NCI-H1930 (cell line): ENCODE measurements at places on chromosomes 7 and 10.

- no peak for DNase-seq
Measured at GRCh38 chr7:148422030-148422429, 168.5 kb upstream of the C7orf33 start.

DNA sequence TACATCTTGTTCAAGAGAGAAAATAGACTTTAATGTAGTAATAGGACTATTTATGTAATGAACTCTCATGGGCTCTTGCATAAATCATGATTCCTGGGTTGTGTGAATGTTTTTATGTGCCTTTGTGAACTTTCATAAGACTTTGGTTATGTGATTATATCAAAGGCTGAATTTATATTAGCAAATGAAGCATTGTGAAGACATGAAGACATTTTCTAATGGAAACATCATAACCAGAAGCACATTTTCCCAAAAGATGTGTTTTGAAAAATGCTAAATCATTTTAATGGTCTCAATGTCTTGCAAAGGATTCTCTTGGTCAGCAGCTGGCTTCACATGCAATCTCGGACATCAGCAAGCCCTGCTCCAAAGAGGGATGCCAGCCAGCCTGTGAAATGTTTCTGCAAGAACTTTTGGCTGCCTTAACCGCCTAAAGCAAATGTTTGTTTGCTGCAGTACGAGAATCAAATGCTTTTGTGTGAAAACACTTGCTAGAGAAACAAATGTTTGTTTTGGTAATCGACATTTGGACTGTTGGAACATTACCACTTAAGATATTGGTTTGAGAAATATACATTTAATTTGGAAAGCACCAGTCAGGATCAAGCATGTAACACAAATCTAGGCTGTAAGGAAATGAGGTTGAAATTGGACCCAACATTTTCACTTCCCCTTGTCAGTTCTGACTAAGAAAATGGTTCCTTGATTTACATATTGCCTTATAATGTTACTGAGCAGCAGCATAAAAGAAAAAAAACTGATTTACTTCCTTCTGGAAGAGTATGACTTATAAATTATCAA is 102.1 kb downstream of the RTKN2 start:
- DNase-seq, result no peak

GRCh38 chr7:31055471-31055870 is 3.4 kb downstream of the ADCYAP1R1 start:
- no peak for DNase-seq

- DNase-seq, result peak; percentile 46
Measured at GRCh38 chr10:92203919-92204623, 86.8 kb downstream of the CPEB3 start.

DNA sequence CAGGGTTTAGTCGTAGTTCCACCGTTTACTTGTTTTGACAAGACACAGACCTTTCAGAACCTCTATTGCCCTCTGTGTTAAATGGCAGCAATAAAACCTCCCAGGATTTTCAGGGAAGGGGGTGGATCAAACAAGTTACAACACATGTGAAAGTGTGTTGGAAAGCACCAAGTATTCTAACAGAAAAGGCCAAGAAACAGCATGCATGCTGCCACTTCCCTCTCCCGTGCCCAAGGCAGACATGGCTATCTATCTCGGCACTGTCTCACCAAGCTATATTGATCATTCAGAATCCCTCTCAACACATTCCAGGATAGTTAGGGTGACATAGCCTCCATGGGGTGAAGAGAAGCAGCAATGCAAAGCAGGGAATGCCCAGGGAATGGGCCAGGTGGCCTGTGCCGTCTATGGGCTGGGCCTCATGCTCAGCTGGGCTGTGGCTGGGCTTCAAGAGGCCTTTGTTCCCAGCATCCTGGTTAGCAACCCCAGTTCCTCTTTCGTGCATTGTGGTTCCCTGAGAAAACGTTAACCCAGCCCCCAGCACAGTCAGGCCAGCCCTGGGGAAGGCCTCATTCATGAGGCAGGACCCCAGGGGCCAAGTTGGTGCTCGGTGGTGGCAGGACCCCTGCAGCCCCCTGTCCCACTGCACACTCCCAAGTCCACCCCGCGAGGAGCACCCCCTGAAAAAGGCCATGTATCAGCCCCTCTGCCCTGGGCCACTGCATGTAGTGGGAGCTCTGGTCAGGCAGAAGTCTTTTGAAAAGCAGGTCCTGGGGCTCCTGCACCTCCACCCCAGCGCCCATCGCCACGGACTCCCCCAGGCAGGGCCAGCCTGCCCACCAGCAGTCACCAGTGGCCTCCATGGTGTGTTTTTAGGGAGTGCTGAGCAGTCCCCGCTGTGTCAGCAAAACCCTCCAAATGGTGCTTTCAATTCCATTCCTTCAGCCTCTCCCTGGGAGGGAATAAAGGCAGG is 25.5 kb downstream of the VSIR start:
- DNase-seq, result no peak

- DNase-seq, result no peak
Measured at GRCh38 chr10:110617425-110618229, 26.5 kb upstream of the RBM20 start.

DNA sequence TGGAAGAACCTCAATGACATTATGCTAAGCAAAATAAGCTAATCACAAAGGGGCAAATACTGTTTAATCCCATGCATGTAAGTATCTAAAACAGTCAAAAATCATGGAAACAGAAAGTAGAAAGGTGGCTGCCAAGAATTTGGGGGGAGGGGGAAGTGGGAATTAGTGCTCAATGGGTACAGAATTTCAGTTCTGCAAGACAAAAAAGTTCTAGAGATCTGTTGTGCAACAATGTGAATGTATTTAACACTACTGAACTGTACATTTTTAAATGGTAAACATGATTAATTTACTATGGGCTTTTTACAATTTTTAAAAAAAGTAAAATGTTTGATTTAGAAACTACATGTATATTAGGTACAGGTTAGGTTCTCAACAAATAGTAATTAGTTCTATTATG is 11.9 kb downstream of the EZH2 start:
- no peak for DNase-seq

- DNase-seq, result no peak
Measured at GRCh38 chr7:127755965-127756364, 104.0 kb downstream of the SND1 start.

DNA sequence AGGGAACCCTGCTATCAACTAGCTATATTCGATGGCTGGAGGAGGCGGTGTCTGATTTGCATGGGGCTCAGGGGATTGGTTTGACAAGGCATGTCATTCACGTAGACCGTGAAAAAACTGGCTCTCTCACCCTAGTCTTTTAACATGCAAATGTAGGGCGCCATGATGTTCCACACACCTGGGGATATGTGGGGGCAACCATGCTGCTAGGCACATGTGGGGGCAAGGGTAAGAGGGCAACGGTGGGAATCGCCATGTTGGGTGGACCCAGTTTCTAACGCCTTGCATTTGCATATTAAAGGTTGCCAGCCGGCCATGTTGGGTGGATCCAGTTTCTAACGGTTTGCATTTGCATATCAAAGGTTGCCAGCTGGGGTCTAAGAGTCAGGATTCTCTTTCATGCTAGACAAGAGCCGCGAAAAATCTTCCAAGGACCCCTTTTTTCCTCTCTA is 419.2 kb upstream of the NFE2L3 start:
- DNase-seq, result no peak

GRCh38 chr10:51821045-51821444 is 121.7 kb upstream of the CSTF2T start:
- DNase-seq, result no peak

DNA sequence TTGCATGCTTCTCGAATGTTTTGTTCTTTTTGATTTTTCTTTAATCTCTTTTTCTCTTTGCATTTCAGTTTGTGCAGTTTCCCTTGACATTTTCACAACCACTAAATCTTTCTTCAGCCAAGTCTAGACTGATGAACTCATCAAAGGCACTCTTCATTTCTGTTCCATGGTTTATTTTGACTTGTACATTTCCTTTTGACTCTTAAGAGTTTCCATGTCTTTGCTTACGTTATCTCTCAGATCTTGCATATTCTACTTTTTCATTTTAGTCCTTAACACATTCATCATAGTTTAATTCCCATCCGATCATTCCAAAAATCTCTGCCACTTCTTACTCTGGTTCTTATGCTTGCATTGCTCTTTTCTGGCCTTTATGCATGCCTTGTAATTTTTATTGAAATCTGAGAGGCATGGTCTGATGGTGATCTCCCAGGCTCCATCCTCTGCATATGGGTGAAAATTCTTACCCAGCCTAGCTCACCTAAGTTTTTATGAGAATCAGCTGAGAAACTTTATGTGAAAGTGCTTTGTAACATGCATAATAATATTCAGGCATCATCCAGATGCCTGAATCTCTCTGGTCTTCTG is 202.8 kb upstream of the IGFBP3 start:
- no peak for DNase-seq

GRCh38 chr7:47478017-47478344 is 103.9 kb downstream of the TNS3 start:
- DNase-seq, result no peak

GRCh38 chr10:21184216-21184615 is 287.1 kb upstream of the NEBL start:
- DNase-seq, result no peak

- no peak for DNase-seq
Measured at GRCh38 chr7:4612939-4613841, 68.9 kb upstream of the FOXK1 start.

DNA sequence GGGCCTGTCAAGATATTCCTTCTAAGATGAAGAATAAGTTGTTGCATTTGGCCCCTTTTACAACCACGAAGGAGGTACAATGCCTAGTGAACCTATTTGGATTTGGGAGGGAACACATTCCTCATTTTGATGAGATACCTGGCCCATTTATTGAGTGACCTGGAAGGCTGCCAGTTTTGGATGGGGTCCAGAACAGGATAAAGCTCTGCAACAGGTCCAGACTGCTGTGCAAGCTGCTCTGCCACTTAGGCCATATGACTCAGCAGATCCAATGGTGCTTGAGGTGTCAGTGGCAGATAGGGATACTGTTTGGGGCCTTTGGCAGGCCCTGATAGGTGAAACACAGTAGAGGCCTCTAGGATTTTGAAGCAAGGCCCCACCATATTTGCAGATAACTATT is 704.6 kb downstream of the CCSER2 start:
- DNase-seq, result no peak

GRCh38 chr7:142890874-142891485 is 5.4 kb upstream of the TRPV6 start:
- no peak for DNase-seq

- no peak for DNase-seq
Measured at GRCh38 chr7:130733931-130734814, at the start of gene KLF14. TSS of gene KLF14 (minus strand) at chr7:130734207. CDS start at chr7:130734033, 174 bp downstream.

DNA sequence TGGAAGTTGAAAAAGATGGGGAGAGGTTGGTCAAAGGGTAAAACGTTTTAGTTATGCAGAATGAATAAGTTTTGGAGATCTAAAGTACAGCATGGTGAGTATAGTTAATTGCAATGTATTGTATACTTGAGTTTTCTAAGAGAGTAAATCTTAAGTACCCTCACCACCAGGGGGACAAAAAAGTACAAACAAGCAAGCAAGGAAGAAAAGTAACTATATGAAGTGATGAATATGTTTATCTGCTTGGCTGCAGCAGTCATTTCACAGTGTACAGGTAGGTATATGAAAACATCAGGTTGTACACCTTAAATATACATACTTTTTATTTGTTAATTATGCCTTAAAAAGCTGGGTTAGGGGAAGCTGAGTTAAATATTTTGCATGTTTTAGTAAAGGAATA is 157.3 kb downstream of the PCLO start:
- no peak for DNase-seq

DNA sequence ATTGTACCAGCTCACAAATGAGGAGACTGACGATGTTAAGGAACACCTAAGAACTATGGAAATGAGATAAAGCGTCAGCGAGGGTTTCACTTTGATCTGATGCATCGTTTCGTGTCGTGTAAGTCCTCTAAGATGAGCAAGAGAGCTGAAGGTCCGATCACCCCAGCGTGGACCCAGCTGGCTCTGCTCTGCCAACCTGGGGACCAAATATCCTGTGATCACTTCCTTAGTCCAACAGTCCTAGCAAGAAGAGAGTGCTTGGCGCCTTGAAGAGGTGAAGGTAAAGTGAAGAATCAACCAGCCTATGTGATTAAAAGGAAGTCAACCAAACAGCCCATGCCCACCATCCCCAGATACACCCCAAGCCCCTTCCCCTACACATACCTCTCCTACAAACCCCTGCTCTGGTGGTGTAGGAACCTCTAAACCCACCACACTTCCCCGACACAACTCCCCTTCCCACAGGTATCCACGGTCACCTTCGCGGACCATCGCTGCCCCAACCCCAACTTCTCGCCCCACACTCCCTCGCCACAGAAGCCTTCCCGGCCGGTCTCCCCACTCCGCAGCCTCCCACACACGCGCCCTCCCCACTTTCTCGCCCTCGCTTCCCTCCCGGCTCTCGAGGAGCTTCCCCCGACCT is 722 bp downstream of the UPF2 start:
- DNase-seq, result no peak

- no peak for DNase-seq
Measured at GRCh38 chr7:158357106-158357897, 230.3 kb downstream of the PTPRN2 start.

- no peak for DNase-seq
Measured at GRCh38 chr7:153530441-153530840, 521.8 kb upstream of the DPP6 start.

DNA sequence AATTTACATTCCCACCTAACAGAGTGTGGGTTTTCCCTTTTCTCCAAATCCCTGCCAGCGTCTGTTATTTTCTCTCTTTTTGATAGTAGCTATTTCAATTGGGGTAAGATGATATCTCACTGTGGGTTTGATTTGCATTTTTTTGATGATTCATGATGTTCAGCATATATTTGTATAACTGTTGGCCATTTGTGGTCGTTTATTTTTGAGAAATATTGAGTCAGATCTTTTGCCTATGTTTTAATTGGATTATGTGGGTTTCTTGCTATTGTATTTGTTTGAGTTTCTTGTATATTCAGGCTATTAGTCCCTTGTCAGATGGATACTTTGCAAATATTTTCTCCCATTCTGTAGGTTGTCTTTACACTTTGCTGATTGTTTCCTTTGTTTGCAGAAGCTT is 193.8 kb downstream of the ABCA13 start:
- peak; percentile 6 for DNase-seq

DNA sequence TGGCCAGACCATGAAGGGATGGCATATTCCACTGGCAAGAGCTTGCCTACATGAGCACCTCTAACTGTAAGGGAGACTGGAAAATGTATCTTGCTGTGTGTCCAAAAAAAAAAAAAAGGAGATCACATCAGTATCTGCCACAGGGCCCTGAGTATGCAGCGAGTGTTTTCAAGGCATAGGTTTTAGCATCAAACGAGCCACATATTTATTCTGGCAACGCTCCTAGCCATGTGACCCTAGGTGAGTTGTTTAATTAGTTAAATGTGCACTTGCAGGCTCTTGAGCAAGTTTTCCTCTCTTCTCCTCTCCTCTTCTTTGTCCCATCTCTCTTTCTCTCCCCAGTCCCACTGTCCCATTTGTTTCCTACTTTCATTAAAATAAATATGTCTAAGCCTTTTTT is 428.7 kb upstream of the AKR1E2 start:
- no peak for DNase-seq
